ENCODE measurements at places on chromosomes 12 and 14.

GRCh38 chr14:61264651-61265050, 16.5 kb downstream of the TMEM30B start:
- DNase-seq, result no peak

DNA sequence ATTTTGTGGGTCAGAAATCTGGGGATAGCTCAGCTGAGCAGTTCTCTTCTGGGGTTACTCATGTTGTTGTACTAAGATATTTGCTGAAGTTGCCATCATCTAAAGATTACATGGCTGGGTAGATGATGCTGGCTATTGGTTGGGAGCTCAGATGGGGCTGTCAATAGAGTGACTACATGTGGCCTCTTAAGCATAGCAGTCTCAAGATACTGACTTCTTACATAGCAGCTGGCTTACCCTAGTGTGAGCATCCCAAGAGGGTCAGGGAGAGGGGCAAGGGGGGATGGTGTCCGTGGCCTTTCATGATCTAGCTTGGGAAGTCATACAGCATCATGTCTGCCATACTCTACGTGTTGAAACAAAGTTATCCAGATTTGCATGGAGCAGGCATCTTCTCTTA, 90.1 kb upstream of the HMGA2 start:
- DNase-seq, result no peak

GRCh38 chr12:75476071-75476470, 4.5 kb upstream of the GLIPR1 start:
- no peak for DNase-seq

DNA sequence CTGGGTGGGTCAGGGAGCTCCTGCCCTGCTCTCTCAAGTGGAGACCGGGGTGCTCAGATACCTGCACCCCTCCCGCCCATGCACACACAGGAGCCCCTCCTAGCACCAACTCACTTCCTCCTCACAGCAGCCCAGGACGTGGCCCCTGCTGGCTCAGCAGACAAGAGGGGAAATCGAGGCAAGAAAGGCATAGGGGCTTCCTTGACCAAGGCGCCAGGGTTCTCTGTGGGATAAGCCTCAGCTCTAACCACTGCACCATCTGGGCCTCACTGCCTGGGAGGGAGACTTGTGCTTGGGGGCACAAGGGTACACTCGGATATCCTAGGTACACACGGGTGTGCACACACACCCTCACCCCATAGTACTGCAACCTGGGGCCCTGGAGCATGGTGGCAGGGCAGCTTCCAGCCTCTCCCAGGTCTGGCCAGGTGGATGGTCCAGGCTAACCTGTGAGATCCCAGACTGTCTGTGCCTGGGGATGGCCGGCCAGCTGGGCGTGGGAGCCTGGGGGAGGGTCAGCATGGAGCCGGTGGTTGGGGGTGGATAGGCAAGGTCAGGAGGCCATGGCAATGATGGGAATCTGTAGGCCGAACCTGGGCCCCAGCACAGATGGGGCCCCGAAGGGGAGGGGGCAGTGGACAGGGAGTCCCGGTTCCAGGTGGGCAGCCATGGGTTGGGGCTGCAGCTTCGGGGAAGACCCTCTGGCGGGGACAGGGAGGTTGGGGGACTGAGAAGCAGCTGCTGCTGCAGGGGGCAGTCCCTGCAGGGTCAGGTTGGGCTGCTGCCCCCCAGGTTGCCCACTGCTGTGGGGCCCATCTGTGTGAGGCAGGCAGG, 312.4 kb downstream of the TMEM121 start:
- no peak for DNase-seq

DNA sequence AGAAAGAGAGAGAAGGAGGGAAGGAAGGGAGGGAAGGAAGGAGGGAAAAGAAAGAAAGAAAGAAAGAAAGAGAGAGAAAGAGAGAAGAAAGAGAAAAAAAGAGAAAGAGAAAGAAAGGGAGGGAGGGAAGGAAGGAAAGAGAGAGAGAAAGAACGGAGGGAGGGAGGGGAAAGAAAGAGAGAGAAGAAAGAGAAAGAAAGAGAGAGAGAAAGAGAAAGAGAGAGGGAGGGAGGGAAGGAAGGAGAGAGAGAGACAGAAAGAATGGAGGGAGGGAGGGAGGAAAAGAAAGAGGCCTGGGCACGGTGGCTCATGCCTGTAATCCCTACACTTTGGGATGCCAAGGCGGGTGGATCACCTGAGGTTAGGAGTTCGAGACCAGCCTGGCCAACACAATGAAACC, 5.1 kb upstream of the ANAPC5 start:
- DNase-seq, result no peak

- DNase-seq, result no peak
These were observed 3.1 kb downstream of the CACNA2D4 start for GRCh38 chr12:1915082-1915968.

DNA sequence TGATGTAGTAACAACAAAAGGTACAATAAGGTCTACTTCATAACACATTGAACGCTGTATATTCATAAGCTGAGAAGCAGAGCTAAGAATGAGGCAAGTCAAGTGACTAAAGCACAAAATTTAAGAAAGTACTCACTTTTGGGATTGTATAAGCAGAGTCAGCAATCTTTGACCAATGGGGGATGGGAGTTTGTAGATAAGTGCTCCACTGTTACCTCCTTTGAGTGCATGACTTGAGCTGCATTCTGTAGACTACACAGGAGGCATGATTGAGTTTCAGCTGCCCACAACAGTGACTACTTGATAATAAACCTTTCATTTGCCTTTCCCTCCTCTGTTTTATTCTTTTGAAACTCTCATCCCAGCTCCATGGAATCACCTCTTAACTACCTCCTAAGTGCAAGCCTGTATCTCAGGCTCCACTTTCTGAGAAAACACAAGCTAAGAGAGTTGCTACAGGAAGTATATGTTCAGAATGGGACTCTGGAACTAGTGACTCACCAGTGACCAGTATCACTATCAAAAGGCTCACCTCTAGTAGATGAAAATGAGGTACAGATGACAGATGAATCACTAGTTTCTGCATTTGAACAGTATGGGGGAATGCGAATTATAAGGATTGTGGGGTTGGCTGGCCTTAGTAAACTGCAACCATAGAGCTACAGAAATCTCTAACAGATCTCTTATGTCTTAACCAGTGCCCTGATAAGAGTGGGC, 49.2 kb downstream of the SLC35F4 start:
- no peak for DNase-seq

GRCh38 chr12:112353393-112353792, 28.8 kb downstream of the HECTD4 start:
- DNase-seq, result no peak

DNA sequence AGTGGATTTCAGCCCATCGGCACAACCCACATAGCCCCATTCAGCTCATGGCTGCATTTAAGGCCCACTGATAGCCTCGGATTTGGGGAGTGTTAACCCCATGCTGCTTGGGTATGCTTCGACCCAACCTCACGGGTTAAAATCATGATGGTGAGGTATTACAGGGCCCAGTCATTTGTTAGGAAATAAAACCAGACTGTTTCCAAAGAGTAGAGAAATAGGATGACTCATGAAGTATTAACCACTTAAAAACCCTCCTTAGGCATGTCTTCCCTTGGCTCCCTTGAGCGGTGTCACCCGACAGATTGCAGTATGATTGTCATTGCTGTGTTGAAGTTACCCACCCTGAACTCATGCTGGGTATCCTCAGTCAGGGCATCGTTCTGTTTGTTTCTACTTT, 289.1 kb downstream of the CACNA1C start:
- no peak for DNase-seq

- no peak for DNase-seq
These were observed 52.3 kb downstream of the KCNK10 start for GRCh38 chr14:88270776-88271175.

DNA sequence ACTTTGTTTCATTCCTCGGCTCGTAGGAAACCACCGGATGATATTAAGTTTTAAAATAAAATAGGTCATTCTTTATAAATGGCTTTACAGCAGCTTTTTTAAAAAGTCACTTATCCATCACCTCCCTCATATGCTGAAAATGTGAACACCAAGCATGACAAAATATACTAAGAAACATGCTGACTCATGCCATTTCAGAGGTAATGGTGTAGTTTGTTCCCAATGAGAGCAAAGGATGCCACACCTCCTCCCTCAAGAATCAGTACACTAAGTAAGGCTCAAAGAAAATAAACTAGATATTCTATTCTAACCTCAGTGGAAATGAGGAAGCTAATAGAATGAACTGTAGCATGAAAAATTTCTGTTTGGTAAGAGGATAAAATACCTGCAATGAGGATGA, 5.5 kb upstream of the DIO2 start:
- DNase-seq, result no peak

DNA sequence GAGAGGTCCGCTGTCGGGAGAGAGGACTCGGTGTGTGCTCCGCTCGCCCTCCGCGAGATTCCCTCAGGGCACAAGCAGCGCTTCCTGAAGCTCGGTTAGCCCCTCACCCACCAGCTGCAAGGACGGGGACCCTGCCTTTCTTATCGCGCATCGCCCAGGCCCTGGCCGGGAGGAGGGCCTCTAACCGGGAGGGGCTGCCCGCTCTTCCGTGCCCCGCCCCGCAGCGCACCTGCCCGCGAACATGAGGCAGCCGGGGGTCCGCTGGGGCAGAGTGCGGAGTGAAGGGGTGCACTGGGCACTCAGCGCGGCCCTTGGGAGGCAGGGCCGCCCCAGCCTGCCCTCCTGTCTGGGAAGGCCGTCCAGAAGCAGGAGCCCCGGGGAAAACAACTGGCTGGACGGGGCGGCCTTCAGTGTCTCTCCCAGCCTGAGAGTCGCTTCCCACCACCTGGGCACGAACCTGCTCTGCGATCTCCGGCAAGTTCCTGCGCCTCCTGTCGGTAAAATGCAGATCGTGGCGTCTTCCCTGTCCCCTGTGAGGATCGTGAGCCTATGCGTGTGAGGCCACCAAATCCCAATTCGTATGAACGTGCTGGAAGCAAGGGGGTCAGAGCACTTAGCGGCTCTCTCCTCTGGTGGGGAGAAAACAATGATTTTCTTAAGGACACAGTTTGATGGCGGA, 28.0 kb upstream of the ADIPOR2 start:
- no peak for DNase-seq

DNA sequence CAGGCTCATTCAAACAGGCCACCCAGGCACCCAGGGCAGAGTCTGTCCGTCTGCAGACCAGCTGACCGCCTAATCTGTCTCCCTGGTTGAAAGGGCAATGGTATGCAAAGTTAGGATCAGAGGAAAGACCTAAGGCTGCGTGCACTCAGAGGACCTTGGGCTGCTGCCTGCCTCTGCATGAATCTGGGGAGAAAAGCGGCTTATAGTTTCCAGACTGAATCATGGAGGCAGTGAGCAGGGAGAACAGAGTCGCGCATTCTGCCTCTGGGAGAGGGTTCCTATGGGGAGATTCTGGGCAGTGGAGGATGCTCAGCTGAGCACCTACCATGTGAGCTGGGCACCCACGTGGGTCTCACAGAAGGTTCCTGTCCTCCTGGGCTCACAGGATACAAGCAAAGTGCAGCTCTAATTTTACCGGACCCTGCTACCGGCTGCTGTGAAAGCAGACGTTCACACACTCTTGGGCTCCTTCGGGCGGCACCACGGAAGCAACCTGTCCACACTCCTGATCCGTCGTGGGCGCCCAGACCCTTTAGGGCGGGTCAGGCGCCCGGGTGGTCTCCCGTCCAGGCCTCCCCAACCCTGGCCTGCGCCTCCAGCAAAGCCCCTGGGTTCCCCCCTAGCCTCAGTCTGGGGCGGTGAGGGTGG, 772 bp downstream of the SCARB1 start:
- DNase-seq, result no peak

- no peak for DNase-seq
These were observed 189.7 kb downstream of the EPS8 start for GRCh38 chr12:15599266-15600037.

GRCh38 chr12:10718279-10718821, 4.8 kb downstream of the YBX3 start:
- DNase-seq, result no peak

DNA sequence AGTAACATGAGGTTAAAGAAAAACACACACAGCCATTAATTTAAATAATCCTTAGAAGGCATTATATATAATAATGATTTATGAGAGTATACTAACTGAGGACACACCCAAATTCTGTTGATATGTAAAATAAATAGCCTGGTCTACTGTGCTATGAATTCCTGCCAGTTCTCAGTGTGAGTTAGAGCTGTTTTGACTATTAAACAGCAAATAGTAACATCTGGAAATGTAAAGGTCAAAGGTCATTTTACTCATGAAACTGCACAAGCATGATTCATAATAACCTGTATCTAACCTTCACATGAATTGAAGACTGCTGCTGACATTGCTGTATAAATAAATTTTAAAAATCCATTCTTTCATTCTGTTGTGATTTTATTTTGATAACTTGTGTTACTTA, 966.7 kb downstream of the SLC6A15 start:
- no peak for DNase-seq

DNA sequence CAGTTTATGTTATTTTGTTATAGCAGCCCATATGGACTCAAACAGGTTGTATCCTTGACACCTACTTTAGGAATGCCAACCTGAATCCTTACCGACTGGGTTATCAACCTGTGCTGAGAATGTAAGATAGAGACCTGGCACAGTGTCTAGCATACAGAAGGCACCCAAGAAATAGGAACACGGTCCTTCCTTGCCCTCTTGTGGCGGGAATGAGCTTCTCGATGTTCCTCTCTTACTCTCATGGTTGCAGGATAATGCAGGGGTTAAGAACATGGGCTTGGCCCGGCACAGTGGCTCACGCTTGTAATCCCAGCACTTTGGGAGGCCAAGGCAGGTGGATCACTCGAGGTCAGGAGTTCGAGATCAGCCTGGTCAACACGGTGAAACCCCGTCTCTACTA, 6.5 kb downstream of the C12orf43 start:
- DNase-seq, result no peak

GRCh38 chr12:128794661-128795529, 28.9 kb downstream of the SLC15A4 start:
- no peak for DNase-seq

- no peak for DNase-seq
These were observed 35.0 kb downstream of the KITLG start for GRCh38 chr12:88544991-88545980.

- DNase-seq, result no peak
These were observed 67.7 kb downstream of the GXYLT1 start for GRCh38 chr12:42076976-42077375.

DNA sequence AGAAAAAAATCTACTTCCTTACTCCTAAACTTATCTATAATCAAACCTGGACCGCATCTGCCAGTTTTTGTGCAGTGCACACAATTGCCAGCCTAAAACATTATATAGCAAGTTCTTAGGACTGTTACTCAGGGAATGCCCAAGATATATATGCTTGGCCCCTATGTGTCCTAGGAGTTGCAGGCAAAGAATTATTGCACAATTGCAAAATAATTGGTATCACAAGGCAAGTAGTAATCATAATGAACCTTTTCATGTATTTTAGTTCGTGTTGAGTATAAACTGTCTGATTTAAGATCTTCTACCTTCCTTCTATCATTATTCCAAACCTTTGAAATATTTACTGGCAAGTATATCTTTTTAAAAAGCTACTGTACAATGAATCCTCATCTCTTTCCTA, 45.5 kb downstream of the TMTC3 start:
- no peak for DNase-seq

GRCh38 chr12:53695152-53696145, 19.6 kb upstream of the ATP5MC2 start:
- DNase-seq, result no peak

- DNase-seq, result no peak
These were observed 14.7 kb downstream of the RASAL1 start for GRCh38 chr12:113120670-113121370.

Data from Panc1 (cell line).